ENCODE measurements at places on chromosomes 13 and 19.
A peak's percentile ranks its signal among the peaks of the same experiment; 100 is the strongest.

GRCh38 chr13:52896827-52897659, 48.6 kb upstream of the PCDH8 start:
- DNase-seq: no peak

- peak; percentile 7 for DNase-seq
Observed at GRCh38 chr19:31676271-31677004, 327.2 kb upstream of the TSHZ3 start.

GRCh38 chr19:43468354-43469159, 3.1 kb upstream of the LYPD3 start:
- no peak for DNase-seq

DNA sequence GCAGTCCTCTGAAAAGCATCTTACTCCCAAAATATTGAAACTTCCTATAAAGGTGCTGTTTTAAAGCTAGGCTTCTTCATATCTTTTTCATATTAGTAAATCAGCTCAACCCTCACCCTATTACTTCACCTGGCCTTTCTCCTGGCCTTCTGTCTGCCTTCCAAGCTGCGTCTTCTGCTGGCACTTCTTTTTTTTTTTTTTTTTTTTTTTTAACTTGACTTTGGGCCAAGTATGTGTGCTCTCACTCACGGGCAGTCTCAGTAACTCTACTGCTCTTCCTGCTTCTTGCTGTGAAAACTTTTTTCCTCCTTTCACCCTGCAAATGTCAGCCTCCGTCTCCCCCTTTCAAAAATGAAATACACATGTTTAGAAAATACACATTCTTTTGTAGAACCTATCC, 41.2 kb upstream of the KCTD4 start:
- DNase-seq: no peak

DNA sequence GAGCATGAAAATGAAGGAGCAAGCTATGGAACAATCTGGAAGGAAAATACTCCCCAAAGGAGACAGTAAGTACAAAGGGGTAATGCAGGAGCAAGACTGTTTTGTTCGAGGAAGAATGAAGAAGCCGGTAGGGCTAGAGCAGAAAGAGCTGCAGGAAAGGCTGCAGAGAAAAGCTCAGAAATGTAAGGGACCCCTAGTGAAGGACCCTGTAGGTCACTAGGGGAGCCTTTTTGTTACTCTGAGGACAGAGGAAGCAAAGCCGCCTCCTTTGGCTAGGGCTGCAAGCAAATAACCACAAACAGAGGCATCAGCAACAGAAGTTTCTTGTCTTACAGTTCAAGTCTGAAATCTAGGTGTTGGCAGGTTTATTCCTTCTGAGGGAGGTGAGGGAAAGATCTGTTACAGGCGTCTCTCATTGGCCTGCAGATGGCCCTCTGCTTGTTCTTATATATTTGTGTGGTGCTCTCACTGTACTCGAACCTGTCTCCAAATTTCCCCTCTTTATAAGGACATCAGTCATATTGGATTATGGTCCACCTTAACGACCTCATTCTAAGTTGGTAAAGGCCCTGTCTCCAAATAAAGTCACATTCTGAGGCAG, 362.3 kb downstream of the COG6 start:
- no peak for DNase-seq

DNA sequence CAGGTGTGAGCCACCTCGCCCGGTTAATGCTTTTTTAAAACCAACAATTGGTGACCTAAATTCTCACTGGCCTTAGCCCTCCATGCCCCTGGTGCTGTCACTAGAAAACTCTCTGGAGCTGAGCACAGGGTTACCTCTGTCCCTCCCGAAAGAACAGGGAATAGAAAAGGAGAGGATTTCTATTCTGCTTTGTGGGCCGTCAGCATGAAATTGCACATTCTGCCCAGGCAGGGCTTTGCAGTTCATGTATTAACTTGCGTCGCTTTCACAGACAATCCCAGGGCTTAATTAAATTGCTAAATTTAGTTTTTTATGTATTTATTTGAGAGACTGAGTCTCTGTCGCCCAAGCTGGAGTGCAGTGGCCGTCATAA, 583 bp upstream of the ZNF480 start:
- no peak for DNase-seq

DNA sequence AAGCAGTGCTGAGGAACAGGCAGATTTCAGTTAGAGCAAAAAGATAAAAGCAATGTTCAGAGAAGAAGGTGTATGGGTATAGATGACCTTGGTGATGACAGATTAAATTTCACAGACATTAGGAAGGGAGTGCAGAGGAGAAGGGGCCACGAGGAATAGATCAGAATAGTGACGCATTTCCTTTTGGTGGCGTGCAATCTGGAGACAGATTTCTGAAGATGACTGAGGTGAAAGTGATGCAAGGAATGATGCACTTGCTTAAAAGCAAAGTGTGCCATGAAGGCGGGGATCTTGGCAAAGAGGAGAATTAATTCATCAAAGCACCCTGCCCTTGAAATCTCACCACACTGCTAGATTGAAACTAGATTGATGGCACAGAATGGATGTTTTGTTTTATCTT, 202.4 kb downstream of the ITGBL1 start:
- DNase-seq: no peak

GRCh38 chr19:36183245-36183628, 31.0 kb upstream of the COX7A1 start:
- DNase-seq: no peak

GRCh38 chr13:51801631-51802099, 2.3 kb downstream of the DHRS12 start:
- DNase-seq: peak; percentile 54

- no peak for DNase-seq
Observed at GRCh38 chr19:49749771-49750170, 13.3 kb downstream of the TSKS start.

- DNase-seq: no peak
Observed at GRCh38 chr13:25708268-25708667, 336.5 kb downstream of the ATP8A2 start.

GRCh38 chr19:35083691-35084508, 31.7 kb upstream of the FXYD3 start:
- DNase-seq: no peak

- DNase-seq: peak; percentile 85
Observed at GRCh38 chr13:111344471-111345191, 24.2 kb downstream of the TEX29 start.

DNA sequence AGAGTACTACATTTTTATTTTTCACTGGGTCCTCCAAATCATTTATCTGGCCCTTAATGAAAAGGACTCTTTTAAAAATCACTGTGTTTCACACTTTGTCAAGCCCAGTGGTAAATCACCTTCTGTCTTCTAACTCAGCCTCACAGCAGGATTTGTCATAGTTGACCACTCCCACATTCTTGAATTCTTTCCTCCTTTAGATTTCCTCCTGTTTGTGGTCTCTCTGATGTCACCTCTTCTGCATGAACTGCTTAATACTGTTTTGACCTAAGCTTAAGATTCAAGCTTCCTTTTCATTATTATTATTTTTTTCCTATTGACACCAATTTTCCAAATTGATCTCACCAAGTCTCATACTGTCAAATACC, 899.8 kb upstream of the MIR17HG start:
- no peak for DNase-seq

DNA sequence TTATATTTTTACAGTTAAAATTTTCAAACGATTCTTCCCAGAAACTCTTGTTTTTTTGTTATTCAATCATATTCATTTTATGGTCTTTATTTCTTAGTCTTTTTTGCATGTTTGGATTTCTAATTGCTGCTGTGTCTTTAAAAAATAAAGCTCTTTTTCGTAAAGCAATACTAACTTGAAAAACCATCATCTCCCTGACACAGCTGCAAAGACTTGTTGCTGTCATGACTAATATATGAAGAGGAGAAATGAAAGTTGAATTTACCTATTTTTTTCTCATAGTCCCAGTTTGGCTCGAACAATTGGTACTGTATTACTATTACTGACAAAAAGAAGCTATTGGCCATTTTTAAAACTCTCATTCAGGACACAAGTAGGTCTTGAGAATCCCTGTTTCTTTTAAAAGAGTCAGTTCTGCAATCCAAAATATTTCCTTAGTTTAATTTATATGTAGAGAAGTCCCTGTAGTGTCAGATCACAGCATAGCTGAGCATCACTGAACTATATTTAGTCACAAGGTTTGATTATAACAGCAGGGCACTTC, 12.1 kb upstream of the SPART start:
- DNase-seq: no peak

- DNase-seq: no peak
Observed at GRCh38 chr13:41389580-41389979, 67.8 kb upstream of the RGCC start.

- no peak for DNase-seq
Observed at GRCh38 chr19:40228346-40228745, 1.9 kb upstream of the CCNP start.

GRCh38 chr13:77728265-77729125, 31.0 kb downstream of the SLAIN1 start:
- no peak for DNase-seq

GRCh38 chr13:33879118-33879517, 61.2 kb downstream of the RFC3 start:
- no peak for DNase-seq
